DMS 273 treated with DMSO at 0.1 percent for 48 hours (cell line): ENCODE measurements at places on chromosomes 13 and 19.

DNA sequence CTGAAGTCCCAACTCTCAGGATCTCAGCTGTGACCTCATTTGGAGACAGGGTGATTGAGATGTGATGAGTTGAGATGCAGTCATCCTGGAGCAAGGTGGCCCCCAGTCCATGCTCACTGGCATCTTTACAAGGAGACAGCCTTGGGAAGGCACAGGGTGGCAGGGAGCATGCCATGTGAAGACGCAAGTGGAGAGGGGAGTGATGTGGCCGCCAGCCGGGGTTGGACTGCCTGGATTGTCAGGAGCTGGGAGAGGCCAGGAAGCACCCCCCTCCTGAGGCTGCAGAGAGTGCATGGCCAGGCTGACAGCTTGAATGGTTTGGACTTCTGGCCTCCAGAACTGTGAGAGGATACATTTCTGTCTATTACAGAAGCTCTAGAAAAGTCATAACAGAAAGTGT, 194.4 kb downstream of the UQCRFS1 start:
- DNase-seq, result no peak

DNA sequence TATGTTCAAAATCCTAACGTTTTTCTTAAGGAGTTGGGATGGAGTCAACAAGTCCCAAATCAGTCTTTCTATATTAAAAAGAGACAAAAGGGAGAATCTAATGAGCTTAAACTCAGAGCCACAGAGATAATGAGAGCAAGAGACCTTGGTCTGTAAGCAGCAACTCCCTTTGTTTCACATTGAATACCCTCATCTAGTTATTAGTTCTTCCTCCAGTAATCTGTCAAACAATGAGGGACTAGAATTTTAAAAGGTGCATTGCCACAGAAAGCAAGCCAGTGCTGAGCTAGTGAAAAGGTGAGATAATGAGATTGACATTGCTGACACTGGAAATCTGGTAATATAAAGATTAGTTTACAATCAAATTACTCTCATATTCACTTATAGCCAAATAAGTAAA, 718.6 kb downstream of the DACH1 start:
- DNase-seq, result no peak

DNA sequence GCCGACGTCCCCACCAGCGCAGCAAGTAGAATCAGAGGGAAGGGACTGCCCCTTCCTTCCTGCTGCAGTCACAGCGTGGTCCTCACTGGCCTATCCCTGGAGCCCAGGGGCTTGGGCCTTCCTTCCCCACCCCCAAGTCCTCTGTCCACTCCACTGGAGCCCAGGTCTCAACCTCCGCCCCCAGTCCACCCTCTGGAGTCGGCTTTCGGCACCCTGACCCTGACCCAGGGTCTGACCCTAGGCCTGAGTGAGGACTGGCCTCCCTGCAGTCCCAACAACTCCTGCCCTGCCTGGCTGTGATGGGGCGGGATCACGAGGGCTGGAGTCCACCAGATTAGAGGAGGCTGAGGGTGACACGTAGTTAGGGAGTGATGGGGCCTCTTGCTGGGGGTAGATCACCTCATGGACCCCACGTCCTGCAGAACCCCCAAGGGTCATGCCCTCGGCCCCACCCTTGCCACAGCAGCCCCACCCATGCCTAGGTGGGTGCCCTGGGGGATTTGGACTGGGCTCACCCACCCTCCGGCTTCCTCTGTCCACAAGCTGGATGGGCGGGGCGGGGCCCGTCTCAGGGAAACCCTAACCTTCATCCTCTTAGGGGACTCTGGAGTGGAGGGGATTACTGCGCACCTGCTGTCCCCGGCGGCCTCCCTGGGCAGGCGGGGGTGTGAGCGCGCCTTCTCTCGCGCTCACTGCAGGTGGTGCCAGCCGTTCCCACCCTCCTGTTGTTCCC, 3.8 kb downstream of the RAX2 start:
- DNase-seq, result no peak

DNA sequence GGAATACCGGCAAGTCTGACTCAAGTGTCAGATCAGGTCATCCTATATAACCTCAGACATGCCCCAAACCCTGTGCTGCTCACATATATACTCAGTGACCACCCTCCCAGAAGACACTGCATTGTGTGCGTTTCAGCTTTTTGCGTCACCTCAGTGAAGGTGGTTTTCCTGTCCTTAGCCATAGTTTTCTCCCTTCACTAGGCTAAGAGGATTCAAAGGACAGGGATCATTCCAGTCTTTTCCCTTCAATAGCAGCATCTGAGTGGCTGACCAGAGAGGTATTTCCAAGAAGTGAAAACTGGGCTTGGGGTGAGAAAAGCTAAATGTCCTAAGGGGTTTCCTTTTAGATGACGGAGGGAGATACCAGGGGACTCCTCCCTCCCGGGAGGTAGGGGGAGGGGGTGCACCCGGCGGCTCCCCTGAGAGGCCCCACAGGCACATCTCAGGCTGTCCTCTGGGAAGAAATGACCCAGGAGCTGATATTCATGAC, 12.7 kb upstream of the OR10H1 start:
- no peak for DNase-seq

GRCh38 chr19:24071078-24071477, 15.9 kb upstream of the ZNF254 start:
- DNase-seq, result no peak

GRCh38 chr19:342801-343421, 1.7 kb downstream of the MIER2 start:
- DNase-seq, result no peak

DNA sequence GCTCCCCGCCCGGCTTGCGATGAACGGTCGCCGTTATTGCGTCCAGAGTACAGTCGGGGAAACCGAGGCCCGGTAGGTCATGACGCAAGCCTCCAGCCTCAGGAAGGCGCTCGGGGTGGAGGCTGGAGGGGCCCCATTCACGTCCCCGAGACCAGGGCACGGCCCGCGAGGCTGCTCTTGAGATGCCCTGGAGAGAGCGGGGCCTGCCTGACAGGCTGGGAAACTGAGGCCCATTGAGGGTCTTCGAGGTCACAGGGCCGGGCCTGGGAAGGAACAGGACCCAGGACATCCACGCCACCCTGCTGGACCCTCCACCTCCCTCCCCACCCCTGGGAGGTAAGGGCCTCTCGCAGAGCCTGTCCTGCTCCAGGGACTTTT, 367 bp downstream of the NDUFS7 start:
- no peak for DNase-seq

- no peak for DNase-seq
These were observed 145.4 kb downstream of the DNAJC3 start for GRCh38 chr13:95822303-95822702.

DNA sequence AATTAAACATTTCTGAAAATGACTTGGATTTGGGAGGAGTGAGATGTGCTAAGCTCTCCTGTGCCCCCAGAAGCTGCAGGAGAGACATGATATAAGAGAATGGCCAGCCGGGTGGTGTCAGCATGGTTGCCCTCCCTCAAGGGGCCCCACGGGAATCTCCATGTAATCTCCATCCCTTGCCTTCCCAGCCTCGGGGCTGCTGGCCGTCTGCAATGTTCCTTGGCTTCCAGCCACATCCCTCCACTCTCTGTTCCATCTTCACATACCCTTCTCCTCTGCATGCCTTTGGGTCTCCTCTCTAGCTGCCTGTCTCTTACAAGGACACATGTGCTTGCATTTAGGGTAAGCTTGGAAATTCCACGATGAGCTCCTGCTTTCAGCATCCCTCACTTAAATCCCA, 172.0 kb downstream of the TSHZ3 start:
- DNase-seq, result no peak

- no peak for DNase-seq
These were observed 103.3 kb downstream of the SPRY2 start for GRCh38 chr13:80237646-80238045.

GRCh38 chr19:45653634-45654033, 14.4 kb upstream of the GIPR start:
- no peak for DNase-seq
